ENCODE measurements at places on chromosomes 12 and 14.

GRCh38 chr12:3342051-3342450 lies 149.0 kb upstream of the PRMT8 start:
- DNase-seq, result no peak

DNA sequence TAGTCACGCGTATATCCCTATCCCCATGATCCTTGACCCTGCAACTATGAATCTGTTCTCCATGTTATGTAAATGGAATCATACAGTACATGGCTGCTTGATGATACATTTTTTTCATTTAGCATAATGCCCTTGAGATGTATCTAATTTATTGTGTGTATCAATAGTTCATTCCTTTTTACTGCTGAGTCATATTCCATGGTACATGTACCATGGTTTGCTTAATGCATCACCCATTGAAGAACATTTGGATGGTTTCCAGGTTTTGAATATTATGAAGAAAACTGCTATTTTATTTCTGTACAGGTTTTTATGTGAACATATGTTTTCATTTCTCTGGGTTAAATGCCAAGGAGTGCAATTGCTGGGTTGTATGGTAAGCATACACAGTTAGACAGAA lies 4.0 kb upstream of the RNASE10 start:
- no peak for DNase-seq

- no peak for DNase-seq
These were observed 185.8 kb downstream of the STXBP6 start for GRCh38 chr14:24863968-24864684.

DNA sequence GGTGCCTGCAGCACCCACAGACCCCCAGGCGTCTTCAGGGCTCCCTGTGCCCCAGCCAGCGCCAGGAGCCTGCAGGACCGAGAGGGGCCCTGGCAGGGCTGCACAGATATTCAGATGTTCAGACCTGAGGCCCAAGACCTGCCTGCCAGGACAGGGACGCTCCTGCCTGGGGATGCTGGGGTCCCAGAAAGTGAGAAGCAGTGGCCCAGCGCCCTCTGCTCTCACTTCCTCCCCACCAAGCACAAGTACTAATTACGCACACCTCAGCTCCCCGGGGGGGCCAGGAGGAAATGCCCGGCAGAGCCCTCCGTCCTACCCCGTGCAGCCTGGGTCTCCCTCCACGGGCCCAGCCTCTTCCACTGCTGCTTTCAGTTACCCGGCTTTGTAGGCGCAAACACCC lies 28.8 kb upstream of the INF2 start:
- DNase-seq, result no peak

DNA sequence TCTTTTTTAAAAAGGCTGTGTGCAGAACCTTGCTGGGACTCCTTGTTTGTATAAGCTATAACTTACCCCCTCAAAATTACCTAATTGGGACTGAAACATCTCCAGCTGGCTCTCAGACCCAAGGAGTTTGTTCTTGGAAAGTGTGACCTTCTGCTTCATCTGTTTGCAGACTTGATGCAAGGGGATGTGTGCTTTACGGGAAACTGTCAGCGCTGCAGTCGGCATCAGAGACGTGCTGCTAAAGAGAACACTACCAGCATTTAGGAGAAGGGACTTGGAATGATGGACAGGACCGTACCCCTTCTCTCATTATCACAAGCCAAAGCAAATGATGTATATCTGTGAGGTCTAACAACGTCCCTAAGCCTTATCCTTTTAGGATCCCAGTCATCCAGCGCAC lies 174.2 kb upstream of the PARP11 start:
- no peak for DNase-seq

DNA sequence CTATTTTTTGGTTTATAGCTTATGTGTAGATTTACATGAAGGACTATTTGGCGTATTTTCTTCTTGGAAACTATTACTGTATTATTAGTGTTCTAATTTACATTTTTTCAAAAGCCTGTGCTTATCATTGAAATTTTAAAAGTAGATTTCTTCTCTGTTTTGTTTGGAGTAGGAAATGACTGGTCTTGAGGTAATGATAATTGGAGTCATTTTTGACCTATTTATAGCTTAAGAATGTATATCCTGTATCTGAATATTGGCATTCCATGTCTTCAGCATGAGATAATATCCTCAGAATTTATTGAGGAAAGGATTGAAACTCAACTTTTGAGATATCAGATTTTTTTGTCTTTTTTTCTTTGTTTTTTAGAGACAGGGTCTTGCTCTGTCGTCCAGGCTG lies 193.4 kb downstream of the ERC1 start:
- no peak for DNase-seq

DNA sequence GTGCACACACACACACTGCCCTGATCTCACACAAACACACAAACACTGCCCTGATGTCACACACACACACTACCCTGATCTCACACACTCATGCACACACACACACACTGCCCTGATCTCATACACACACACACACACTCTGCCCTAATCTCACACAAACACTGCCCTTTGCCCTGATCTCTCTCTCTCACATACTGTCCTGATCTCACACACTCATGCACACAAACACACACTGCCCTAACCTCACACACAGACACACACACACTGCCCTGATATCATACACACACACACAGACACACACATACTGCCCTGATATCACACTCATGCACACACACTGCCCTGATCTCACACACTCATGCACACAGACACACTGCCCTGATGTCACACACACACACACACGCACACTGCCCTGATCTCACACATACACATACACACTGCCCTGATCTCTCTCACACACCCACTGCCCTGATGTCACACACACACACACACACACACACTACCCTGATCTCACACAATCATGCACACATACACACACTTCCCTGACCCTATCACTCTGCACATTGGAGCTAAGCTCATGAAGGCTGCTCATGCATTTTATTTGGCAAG lies 97.6 kb upstream of the DIO3 start:
- no peak for DNase-seq

- no peak for DNase-seq
These were observed 28.6 kb downstream of the BAZ2A start for GRCh38 chr12:56601503-56601902.

DNA sequence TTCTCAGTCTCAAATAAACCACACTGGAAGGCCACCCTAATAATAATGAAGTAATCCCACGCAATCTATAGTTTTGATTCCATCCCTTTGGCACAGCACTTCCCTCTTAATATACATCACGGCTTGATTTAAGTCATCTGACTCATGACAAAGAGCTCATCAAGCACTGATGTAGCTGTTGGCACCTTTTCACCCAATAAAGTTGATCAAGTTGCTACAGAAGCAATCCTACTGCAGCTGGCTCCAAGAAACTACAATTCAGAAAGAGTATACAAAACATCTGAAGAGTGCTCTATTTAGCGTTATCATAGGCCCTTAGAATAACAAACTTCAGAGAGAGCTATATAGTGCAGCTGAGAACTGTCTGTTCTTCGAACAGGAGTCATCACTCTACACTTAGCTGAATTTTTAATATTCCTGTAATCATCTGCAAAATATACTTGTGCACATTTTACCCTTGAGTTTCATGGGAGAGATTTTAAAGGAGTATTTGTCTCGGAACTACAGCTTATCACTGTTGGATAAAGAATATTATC lies 94.9 kb downstream of the OSBPL8 start:
- DNase-seq, result no peak

DNA sequence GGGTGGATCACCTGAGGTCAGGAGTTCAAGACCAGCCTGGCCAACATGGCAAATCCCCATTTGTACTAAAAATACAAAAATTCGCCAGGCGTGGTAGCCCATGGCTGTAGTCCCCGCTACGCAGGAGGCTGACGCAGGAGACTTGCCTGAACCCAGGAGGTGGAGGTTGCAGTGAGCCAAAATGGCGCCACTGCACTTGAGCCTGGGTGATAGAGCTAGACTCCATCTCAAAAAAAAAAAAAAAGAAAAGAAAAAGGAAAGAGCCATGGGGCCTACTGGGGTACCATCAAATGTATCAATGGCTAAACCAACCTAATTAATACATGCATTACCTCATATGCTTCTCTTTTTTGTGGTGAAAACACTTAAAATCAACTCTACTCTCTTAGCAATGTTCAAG lies 10.7 kb downstream of the TFCP2 start:
- no peak for DNase-seq

DNA sequence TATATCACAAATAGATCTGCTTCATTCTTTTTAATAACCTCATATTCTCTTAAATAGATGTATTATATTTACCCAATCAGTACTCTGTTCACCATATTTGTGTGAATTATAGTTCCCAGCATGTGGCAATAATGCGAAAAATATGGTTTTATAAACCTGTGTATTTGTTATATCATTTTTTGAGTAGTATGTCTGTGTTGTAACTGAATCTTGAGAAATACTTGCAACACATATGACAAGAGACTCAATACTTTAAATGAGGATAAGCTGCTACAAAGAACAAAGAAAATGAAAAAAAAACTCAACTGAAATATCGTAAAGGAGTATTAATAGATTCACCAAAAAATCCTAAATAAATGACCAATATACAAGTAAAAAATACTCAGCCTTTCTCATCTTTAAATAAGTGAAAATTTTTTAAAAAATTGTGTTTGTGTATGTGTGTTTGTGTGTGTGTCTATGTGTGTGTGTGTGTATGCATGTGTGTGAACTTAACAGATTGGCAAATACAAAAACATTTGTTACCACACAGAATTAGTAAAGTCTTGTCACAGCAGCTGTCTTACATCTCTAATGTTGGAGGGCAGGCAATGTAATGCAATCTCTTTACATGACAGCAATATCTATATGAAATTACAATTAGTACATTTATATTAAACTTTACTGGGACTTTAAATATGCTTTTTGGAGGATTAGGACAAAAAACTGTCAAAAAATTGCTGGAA lies 441.9 kb upstream of the MGAT4C start:
- DNase-seq, result no peak

DNA sequence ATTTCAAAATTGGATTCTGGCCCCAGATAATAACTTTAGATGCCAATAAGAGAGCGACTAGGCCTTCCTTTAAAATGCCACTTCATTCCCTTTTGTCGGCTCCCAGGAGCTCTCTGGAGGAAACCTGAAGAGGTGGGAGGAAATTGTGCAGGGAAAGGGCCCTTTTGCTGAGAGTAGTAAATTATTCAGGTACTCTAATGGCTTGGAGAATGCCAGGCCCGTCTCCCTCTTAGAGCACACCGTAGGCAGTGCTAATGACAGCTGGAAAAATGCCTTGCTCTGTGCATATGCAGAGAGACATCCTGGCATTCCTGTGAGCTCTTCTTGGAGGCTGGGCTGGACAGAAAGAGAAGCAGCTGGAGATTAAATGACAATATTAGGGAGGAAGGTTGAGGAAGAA lies 115.0 kb upstream of the RPH3A start:
- no peak for DNase-seq

- peak; percentile 73 for DNase-seq
These were observed 84.6 kb upstream of the NAV3 start for GRCh38 chr12:77746096-77746495.

DNA sequence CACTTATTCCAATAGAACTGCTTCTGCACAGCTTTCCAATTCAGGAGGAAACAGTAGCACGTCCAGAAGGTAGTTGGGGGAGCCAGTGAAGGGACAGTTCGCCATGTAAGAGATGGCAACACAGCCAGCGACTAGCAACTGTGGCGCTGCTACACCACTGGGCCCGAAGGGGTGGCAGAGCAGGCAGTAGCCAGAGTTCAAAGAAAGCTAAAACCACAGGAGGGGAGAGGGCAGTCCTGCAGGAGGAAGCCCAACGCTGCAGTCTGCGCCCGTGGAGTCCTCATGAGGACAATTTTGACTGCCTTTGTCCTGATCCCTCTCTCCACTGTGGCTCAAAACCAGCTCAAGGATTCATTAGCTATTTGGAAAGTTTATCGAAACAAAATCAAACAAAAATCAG lies 591.2 kb downstream of the VRK1 start:
- DNase-seq, result no peak

DNA sequence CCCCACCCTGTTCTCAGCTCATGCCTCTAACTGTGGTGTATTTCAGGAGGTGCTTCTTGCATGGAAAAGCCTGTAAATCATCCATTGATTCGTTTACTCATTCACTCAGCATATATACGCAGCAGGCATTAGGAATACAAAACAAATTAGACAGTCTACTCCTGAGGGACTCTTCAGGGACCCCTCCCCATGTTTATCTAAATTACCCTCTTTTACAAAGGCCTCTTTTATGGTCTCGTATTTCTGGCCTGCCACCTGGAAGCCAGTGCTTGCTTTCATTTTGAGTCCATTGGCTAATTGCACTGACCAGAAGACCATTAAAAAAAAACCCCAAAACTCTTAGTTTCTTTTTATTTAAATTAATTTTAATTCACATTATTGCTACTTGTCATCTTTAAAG lies 134.4 kb downstream of the DACT1 start:
- no peak for DNase-seq

- DNase-seq, result no peak
These were observed 89.8 kb downstream of the GRIP1 start for GRCh38 chr12:66589095-66589494.

GRCh38 chr14:73223049-73223448 lies 14.3 kb upstream of the PAPLN start:
- DNase-seq, result no peak

DNA sequence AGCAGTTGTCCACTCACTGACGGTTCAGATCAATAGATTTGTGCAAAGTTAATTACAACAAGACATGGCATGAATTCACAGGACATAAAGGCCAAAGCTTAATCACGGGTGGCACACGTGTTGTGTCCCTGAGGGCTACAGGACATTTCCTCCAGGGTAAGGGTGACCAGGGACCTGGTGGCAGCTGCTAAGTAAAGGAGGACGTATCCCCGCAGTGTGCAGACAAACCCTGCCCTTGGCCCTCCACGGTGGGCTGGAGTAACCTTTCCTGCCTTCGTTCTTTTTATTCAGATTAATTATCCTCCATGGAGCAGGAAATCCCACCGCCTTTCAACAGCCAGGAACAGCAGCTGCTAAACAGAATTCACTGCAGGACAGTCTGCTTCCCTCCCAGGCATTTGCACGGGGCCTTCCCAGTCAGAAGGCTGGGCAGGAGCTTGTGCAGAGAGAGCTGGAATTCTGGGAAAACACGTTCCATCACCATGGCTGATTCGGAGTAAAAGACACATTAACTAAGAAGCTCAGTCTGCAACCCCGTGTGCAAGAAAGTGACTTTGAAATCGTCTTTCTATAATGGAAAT lies 289.9 kb upstream of the SFSWAP start:
- no peak for DNase-seq

All from NCI-H2107 (cell line).